ENCODE measurements at places on chromosomes 1 and 21.

DNA sequence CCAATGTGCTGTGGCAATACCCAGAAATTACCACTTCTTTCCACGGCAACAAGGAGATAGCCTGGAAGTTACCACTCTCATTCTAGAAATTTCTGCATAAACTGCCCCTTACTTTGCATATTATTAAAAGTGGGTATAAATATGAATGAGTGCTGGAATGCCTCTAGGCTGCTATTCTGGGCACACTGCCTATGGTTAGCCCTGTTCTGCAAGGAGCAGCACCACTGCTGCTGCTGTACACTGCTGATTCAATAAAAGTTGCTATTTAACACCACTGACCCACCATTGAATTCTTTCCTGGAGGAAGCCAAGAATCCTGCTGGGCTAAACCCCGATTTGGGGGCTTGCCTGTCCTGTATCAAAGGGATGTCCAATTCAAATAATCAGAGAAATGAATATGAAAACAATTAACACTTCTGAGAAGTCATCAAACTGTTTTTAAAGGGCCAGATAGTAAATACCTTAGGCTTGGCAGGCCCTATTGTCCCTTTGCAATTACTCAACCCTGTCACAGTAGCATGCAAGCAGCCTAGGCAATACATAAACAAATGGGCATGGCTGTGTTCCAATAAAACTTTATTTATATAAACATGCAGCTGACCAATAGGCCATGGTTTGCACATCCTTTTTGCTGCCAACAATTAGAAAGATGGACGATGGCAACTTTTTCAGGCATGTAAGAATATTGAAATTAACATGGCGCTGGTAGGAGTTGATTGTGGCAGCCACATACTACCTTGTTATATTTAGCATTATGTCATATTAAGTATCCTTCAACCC lies 369.4 kb upstream of the B3GALT2 start:
- no peak for DNase-seq

DNA sequence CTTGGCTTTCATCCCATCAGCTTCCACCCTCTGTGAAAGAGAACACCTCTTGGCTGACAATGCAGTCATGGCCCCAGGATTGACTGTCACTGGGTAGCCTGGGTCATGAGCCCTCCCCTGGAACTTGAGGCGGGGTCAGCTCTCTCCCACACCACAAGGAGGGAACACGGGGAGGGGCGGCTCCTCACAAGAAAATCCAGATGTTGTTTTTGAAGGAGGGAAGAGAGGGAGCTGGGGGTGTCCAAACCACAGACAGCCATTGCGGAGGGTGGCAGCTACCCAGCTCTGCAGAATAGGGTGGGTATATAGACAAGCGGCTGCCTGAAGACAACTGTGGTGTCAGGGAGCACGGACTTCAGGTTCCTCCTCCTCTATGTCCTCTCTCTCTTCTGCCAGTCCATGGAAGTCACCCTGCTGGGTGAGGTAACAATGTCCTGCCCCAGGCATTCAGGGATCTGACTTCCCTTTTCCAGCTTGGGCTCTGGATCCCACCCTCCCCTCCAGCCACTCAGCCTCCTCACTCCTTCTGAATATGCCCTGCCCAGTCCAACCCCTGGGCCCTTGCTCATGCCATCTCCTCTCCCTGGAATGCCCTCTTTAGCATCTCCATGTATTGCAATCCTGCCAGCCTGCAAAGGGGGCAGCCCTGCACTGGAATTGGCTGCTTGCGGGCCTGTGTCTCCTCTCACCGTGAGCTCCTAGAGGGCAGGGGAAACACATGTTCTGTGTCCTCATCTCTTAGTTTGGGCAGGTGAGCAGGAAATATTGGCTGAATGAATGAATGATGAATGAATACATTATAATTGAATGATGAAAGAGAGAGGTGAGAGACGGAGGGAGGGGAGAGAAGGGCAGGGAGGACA lies 60.9 kb upstream of the RUNX3 start:
- DNase-seq, result no peak

- DNase-seq, result no peak
Observed at GRCh38 chr21:17472592-17473271, 40.1 kb upstream of the CXADR start.

DNA sequence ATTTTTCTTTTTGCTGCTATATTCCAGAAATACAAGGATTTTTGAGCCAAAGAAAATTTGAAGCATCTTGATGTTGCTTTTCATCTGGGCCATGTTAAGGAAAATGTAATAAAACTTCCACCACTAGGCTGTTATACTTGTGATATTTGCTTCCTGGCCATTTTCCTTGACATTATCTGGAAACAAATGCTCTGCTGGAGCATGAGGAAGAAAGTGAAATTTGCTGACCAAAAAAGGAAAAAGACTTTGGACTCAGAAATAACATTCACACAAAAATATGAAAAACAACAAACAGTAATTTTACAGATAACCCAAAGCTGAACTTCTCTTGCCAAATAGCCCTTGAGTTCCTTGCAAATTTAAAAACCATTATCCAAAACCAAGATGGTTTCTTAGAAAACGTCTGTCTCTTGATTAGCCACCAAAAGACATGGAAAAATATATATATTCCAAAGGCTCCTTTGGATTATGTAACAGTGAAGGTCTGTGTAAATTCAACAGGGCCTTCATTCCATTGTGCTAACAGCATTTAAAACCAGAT lies 344.5 kb downstream of the LMX1A start:
- no peak for DNase-seq

- no peak for DNase-seq
Observed at GRCh38 chr1:28175955-28176485, 470 bp downstream of the PTAFR start.

DNA sequence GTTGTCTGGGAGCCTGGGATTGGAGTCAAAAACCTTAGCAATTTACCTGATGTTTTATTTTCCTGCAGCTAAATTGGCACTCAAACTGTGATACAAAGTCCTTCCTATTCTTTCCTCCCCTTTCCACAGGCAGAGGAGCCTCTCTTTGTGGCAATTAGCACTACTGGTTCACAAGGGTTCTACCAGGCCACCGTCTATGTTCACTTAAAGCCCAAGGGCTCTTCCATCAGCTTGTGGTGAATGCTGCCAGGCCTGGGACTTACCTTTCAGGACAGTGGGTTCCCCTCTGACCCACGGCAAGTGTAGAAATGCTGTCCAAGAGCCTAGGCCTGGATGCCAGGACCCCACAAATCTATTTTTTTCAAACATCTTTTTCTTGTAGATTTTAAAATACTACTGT lies 251.9 kb upstream of the B3GALT2 start:
- no peak for DNase-seq

DNA sequence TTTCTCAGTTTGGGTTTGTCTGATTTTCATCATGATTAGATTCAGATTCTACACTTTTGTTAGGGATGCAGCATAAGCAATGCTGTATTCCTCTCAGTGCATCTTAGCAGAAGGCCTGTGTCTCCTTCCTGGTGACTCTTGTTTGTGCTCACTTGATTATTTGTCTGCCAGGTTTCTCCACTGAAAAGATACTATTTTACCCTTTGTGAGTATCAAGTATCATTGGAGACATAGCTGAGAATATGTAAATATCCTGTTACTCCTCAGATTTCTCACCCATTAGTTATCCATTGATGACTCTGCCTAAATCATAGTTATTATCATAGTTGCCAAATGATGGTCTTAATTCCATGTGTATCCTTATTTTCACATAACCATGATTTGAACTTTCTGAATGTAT lies 148.5 kb downstream of the POU2F1 start:
- no peak for DNase-seq

DNA sequence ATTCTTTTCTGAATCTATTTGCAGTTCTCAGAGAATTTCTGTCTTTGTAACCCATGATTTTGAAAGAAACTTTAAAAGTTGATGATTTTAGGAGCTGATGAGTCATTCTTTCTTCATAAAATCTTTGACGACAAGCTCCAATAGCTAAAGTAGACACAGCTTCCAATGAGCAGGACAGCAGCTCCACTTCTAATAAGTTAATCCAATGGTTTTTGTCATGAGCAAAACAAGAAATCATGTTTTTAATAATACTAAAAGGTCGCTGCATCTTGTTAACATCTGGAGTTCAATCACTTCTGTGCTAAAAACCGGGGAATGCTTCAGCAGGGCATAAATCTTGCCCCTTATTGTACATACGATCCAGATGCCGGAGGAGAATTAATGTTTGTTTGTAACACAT lies 48.9 kb upstream of the GORAB start:
- DNase-seq, result no peak

GRCh38 chr1:176032040-176032645 lies 174.9 kb downstream of the COP1 start:
- DNase-seq, result no peak

GRCh38 chr1:38289034-38289433 lies 242.4 kb upstream of the POU3F1 start:
- no peak for DNase-seq
